HCEC 1CT (cell line): ENCODE measurements at places on chromosomes 6 and 20.

DNA sequence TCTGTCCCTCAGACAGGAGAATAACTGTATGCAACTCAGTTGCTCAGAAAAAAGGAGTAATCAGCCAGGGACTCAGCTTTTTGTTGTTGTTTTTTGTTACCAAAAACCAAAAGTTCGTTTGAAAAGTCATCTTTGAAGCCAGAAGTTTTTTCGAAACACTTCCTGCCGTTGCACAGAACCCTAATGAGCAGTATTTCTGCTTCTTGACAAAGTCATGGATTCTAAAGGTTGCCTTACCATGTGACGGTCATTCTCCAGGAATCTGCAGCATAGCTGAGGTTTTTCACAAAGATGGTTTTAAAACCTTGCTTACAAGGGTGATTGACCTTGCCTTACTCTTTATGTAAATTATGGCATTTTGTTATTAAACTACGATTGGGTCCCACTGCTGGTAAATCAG lies 1.9 kb downstream of the RAB32 start:
- peak; percentile 78 for DNase-seq

- DNase-seq: no peak
Measured at GRCh38 chr6:169960886-169961611, 209.6 kb downstream of the ERMARD start.

GRCh38 chr20:53306192-53306805 lies 287.3 kb downstream of the ZNF217 start:
- no peak for DNase-seq

DNA sequence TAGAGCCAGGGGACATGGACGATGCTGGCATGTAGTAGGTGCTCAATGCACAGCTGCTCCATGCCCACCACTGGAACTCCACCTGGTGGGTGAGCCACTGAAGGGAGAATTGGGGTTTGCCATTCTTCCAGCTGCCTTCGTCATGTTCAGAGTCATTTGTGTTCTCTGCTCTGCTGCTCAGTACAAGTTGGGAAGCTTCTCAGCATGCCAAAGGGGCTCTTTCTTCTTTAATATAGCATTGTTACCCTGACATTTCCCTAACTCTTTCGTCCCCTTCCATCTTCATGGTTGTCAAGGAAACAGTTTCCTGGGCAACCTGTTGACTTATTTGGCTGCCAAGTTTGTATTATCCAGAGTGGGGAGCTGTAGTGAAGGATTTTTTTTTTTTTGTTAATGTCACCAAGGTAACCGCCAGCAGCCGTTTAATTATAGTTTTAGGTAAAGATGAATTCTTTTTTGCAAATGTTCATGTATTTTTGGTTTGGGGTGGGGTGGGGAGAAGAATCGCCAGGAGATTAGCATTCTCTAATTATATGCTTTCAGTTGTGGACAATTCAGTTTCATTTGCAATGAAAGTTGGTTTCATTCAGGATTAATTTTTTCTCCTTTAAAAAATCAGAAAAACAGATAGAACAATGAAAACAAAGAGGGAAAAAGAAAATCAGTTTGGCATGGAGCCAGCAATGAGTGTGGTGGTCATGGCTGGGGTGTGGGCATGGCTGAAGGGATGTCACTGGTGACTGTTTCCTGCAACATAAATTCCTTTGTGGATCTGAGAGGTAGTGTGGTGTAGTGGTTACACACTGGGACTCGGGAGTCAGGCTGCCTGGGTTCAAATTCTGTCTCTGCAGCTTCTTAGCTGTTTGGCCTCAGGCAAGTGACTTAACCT lies 73.0 kb upstream of the KCNG1 start:
- DNase-seq: no peak

GRCh38 chr6:135258970-135259369 lies 77.9 kb downstream of the MYB start:
- DNase-seq: no peak

GRCh38 chr6:53437557-53438202 lies 88.9 kb upstream of the ELOVL5 start:
- peak; percentile 84 for DNase-seq

DNA sequence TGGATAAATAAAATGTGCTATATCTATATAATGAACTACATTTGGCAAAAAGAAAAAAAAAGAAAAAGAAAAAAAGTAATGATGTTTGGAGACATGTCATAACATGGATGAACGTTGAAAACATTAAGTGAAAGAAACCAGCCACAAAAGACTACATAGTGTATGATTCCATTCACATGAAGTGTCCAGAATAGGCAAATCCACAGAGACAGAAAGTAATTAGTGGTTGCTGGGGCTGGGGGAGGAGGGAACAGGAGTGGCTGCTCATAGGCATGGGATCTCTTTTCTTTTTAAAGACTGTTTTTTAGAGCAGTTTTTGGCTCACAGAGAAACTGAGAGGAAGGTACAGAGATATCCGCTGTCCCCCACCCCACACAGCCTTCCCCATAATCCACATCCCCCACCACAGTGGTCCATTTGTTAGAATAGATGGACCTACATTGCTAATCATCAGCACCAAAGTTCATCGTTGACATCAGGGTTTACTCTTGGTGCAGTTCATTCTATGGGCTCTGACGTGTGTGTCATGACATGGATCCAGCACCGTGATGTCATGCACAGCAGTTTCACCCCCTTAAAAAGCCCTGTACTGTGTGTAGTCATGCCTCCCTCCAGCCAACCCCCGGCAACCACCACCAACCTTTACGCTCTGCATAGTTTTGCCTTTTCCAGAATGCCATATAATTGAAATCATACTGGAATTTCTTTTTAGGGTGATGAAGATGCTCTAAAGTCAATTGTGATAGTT lies 240.9 kb upstream of the RREB1 start:
- no peak for DNase-seq

DNA sequence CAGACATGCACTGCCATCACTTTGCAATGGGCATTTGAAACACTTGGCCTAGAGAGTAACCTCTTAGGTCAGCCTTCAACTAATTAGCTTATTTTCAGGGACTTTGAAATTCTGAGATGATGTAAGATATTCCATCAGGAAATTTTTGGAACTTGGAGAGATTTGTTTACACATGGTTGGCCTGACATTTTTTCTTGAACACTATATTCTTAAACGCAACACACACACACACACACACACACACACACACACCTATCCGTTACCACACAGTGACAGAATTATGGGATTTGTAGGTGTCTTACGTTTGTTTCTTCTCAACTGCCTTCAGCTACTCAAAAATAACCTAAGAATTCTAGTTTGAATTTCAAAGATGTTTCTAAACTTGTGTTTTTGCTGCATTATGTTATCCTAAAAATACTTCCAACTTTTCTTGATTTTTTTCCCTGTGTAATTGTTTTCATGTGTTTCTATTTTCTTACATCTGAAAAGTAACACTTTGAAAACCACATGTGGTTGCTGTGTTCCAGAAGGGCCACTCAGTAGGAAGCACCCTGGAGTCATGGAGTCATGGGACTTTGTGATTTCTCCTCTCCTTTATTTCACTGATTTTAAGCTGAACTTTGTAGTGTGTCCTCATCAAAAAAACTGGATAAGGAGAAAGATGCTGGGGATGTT lies 31.9 kb downstream of the MARCKS start:
- DNase-seq: no peak

GRCh38 chr20:1786486-1786885 lies 108.7 kb upstream of the SIRPA start:
- no peak for DNase-seq

DNA sequence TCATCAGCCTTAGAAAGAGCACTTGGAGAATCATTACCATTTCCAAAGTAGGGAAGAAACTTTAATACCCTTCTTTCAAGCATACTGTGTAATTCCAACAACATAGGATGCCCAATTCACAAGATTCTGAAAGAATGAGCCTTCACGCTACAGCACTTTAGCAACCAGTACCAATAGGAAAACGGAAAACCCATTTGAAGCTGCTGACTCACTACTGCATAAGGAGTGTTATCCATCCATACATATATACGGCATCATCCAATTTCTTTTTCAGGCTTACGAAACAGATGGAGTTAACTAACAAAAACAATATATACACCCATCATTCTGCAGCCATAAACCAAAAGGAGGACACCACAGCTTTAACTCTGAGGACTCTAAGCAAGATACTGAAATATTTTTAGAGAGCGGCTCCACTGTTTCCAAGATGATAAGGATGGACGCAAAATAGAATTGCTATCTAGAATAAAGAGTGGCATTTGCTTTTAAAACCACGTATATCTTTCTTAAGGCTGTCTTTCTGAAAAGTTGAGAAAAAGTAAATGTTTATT lies 24.9 kb downstream of the FYN start:
- DNase-seq: no peak

DNA sequence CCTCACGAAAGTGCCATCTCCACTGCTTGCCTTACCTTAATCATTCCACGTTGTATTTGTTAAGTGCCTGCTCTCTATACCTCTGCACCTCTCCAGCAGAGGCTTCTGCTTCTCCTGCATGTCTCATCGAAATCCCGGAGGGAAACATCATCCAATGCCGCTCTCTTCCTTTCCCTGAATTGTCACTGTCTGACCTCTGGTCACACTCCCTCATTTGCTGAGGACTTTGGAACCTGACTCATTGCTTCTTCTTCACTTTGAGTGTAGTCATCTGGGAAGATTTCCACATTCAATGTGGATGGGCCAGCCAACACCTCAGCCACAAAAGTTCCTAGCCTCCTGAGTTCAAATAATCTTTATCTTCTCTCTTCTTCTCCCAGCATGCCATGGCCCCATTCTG lies 78.9 kb upstream of the BEND6 start:
- DNase-seq: no peak

DNA sequence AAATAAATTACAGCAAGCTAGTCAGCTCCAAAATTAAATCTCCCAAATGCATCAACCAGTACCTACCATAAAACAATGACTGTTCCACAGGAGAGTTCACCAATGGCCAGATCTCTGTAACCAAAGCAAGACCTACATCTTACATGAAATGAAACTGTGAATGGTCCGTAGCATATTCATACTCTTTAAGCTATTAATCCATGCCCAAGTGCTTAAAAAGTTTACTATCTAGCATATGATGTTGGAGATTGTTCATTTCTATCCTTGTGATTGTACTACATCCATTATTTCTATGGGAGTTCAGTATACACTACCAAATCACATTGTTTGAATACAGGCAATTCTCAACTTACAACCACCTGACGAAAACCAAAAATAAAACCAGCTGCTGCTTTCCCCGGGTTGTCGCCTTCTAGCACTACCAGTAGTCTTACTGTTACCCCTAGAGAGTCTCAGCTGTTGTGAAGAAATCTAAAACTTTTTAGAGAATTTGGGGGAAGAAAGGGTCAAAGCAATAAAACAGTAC lies 38.0 kb downstream of the HIVEP2 start:
- DNase-seq: no peak

- DNase-seq: no peak
Measured at GRCh38 chr6:5854899-5855298, 151.8 kb downstream of the NRN1 start.

DNA sequence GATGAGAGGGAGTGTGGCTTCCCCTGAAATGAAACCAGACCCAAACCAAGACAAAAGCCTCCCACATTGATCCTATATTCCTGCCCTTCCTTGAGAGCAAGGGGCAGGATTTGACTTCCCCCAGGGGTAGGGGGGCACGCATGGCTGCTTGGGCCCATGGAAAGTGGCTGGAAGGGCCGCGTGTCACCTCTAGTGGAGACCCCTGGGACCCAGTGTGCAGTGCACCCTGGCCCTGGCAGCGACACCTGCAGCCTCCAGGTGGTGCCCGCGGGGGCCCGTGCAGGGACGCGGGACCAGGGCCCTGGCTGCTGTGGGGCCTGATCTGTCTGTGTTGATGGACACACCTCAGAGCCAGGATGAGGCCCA lies 18.0 kb upstream of the SLCO4A1 start:
- no peak for DNase-seq

GRCh38 chr6:106572875-106573585 lies 56.3 kb downstream of the RTN4IP1 start:
- DNase-seq: no peak

DNA sequence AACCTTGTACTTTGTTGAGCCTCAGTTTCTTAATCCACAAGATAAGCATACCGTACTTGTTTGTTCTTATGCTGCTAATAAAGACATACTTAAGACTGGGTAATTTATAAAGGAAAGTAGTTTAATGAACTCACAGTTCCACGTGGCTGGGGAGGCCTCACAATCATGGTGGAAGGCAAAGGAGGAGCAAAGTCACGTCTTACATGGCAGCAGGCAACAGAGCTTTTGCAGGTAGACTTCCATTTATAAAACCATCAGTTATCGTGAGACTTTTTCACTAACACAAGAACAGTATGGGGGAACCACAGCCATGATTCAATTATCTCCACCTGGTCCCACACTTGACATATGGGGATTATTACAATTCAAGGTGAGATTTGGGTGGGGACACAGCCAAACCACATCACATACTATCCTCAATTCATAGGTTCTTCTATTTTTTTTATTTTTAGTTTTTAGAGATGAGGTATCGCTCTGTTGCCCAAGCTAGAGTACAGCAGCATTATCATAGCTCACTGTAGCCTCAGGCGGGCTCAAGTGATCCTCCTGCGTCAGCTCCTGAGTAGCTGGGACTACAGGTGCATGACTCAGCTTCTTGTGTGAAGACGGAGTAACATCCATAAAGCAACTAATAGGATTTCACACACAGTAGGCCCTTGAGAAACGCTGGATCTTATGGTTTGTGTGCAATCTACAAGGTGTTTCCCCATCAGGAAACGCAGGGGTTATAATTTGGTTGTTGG lies 76.7 kb upstream of the IYD start:
- DNase-seq: no peak

DNA sequence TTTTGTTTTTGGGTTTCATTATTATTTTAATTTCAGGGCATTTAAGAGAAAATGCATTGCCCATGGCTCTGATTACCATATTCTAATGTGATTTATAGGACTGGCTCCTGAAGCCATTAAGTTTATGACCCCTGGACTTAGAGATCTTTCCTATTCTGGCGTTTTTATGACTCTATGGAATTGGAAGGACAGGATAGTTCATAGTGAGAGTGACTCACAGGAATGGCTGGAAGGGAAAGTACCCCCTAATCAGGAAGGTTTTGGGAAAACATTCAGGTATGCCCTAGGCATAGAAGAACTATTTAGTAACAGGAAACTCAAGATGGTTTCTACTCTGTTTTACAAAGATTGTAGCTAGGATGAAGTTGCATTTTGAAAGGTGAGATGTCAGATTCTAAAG lies 108.6 kb upstream of the SLC2A12 start:
- DNase-seq: no peak

GRCh38 chr6:163964789-163965188 lies 550.3 kb downstream of the QKI start:
- no peak for DNase-seq

DNA sequence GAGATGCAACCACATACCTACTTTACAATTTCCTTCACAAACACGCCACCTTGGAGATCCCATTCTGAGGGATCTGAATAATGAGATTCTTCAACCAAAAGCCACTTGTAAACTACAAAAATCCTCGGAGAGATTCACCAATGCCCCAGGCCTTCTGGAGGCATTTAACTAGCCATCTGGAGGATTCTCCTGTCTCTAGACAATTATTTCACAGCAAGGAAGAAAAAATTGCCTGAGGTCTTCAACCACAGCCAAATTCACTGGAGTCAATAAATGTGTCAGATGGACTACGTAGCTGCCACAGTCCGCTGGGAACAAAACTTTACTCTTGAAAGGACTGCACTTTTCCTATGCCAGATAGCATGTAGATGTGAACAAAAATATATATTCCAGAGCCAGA lies 19.0 kb upstream of the DCDC2 start:
- no peak for DNase-seq
